ENCODE measurements at places on chromosomes 13 and 19. TPM values are rescaled to one million over a fixed set of nuclear protein-coding genes. Genes with fewer than 3 reads are reported as not detected.

EFNB2 gene
- total RNA-seq, result 93.2 TPM

CEACAM8 gene
- total RNA-seq, result not detected

GZMM gene
- total RNA-seq, result 0.70 TPM

MED29 gene
- 27.0 TPM for total RNA-seq

ZIK1 gene
- 8.7 TPM for total RNA-seq

SPACA4 gene
- not detected for total RNA-seq

CRB3 gene
- 1.6 TPM for total RNA-seq

ASF1B gene
- 1.1 TPM for total RNA-seq

CEACAM4 gene
- total RNA-seq, result not detected

PSG2 gene
- 0.41 TPM for total RNA-seq

ZNF560 gene
- not detected for total RNA-seq

B3GLCT gene
- 11.2 TPM for total RNA-seq

DZIP1 gene
- total RNA-seq, result 49.2 TPM

DHDH gene
- 0.45 TPM for total RNA-seq

LYPD5 gene
- not detected for total RNA-seq

PLPP2 gene
- total RNA-seq, result 2.9 TPM

ZNF177 gene
- 1.2 TPM for total RNA-seq

MYO16 gene
- 0.05 TPM for total RNA-seq

GRIN2D gene
- 6.2 TPM for total RNA-seq

MED4 gene
- total RNA-seq, result 37.5 TPM

CCL25 gene
- total RNA-seq, result not detected

DCT gene
- total RNA-seq, result 0.05 TPM

SIGLEC12 gene
- not detected for total RNA-seq

ABCA7 gene
- 14.3 TPM for total RNA-seq

ZNF558 gene
- total RNA-seq, result not detected

CGB2 gene
- total RNA-seq, result 2.9 TPM

CLDND2 gene
- total RNA-seq, result 1.4 TPM

ADGRE2 gene
- total RNA-seq, result 0.12 TPM

CFD gene
- 0.65 TPM for total RNA-seq

GNG7 gene
- total RNA-seq, result 1.8 TPM

PTH2 gene
- total RNA-seq, result not detected

KIR3DL1 gene
- total RNA-seq, result not detected

EXOC3L2 gene
- 0.61 TPM for total RNA-seq

PEX11G gene
- 2.2 TPM for total RNA-seq

CPB2 gene
- not detected for total RNA-seq

PRR22 gene
- total RNA-seq, result 2.4 TPM

DMWD gene
- 69.0 TPM for total RNA-seq

CCDC169 gene
- total RNA-seq, result 0.62 TPM

LENG9 gene
- 3.8 TPM for total RNA-seq

CLIP3 gene
- 57.4 TPM for total RNA-seq

KCNRG gene
- total RNA-seq, result 0.41 TPM

KLF1 gene
- total RNA-seq, result not detected

DIRAS1 gene
- total RNA-seq, result 5.9 TPM

NRTN gene
- 0.62 TPM for total RNA-seq

APOC4 gene
- total RNA-seq, result not detected

F10 gene
- total RNA-seq, result not detected

CYP4F22 gene
- total RNA-seq, result not detected

KIR2DL1 gene
- not detected for total RNA-seq

EDNRB gene
- 3.2 TPM for total RNA-seq

FOXA3 gene
- total RNA-seq, result 0.59 TPM

AMER2 gene
- total RNA-seq, result 0.02 TPM

BSG gene
- total RNA-seq, result 807 TPM

NLRP5 gene
- total RNA-seq, result not detected

CDC42EP5 gene
- 64.2 TPM for total RNA-seq

CEACAM20 gene
- not detected for total RNA-seq

NUFIP1 gene
- total RNA-seq, result 7.0 TPM

ZNF578 gene
- not detected for total RNA-seq

SLITRK5 gene
- 2.1 TPM for total RNA-seq

ARHGAP45 gene
- total RNA-seq, result 2.7 TPM

CBARP gene
- total RNA-seq, result 18.8 TPM

Measured in astrocyte (in vitro differentiated cells and primary cell).